ENCODE measurements at places on chromosomes 4 and X.

- DNase-seq: peak; percentile 58
Observed at GRCh38 chr4:150251752-150252190, 173.5 kb downstream of the DCLK2 start.

GRCh38 chr4:154998284-154998683, 210.2 kb upstream of the NPY2R start:
- no peak for DNase-seq

- no peak for DNase-seq
Observed at GRCh38 chr4:170691168-170691567, 601.4 kb upstream of the AADAT start.

- no peak for DNase-seq
Observed at GRCh38 chr4:74353858-74354257, 11.1 kb upstream of the EREG start.

Data from midbrain (tissue), 1 donor.